A172 (cell line): ENCODE measurements at places on chromosomes 13 and 19. TPM values are rescaled to one million over a fixed set of nuclear protein-coding genes. Genes with fewer than 3 reads are reported as not detected.

DNA sequence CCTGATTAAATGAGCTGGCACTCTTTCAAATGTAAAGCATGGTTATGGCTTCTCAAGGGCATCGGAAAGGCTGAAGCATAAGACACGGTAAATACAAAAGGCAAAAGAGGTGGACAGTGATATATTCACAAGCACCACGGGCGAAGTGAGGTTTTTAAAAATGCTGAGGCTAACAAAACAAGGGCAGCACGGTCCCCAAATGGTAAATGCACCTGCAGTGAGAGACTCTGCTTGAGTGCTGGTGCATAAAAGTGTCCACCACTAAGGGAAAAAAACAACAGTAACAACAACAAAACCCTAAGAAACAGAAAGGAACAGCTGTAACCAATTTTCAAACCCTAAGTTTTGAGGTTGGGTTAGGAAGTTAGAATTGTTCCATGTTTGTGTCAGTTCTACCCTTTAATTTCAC is 234.9 kb downstream of the PCDH9 start:
- DNase-seq = no peak

Gene RFX1
- 1.7 and 2.2 TPM in 2 replicates for total RNA-seq

Gene PGLYRP2
- not detected in 2 replicates for total RNA-seq

- no peak for DNase-seq
Measured at GRCh38 chr13:98112456-98112855, 30.4 kb upstream of the FARP1 start.

DNA sequence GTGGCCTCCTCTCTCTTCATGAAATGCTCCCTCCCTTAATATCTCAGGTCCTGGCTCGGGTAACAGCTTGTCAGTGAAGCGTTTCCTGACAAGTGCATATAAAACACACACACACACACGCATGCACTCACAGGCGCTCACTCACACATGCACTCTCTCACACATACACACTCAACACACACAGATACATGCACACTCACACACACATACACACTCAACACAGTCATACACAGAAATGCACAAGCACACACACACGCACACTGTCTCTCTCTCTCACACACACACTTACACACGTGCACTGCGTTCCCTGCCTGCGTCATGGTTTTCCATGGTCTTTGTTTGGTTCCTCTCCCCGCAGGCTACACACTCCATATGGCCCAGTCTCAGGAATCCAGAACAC is 344.1 kb downstream of the UQCRFS1 start:
- no peak for DNase-seq

GRCh38 chr13:61255040-61255796 is 160.4 kb downstream of the PCDH20 start:
- DNase-seq = peak; percentile 1

Gene CFAP97D2
- total RNA-seq = not detected in 2 replicates

- no peak for DNase-seq
Measured at GRCh38 chr13:98295371-98295770, 118.3 kb upstream of the RNF113B start.

Gene IL27RA
- total RNA-seq = 11.9 and 14.0 TPM in 2 replicates

- no peak for DNase-seq
Measured at GRCh38 chr19:35938282-35939224, 2.4 kb downstream of the LRFN3 start.

Gene MEF2B
- total RNA-seq = not detected in 2 replicates

DNA sequence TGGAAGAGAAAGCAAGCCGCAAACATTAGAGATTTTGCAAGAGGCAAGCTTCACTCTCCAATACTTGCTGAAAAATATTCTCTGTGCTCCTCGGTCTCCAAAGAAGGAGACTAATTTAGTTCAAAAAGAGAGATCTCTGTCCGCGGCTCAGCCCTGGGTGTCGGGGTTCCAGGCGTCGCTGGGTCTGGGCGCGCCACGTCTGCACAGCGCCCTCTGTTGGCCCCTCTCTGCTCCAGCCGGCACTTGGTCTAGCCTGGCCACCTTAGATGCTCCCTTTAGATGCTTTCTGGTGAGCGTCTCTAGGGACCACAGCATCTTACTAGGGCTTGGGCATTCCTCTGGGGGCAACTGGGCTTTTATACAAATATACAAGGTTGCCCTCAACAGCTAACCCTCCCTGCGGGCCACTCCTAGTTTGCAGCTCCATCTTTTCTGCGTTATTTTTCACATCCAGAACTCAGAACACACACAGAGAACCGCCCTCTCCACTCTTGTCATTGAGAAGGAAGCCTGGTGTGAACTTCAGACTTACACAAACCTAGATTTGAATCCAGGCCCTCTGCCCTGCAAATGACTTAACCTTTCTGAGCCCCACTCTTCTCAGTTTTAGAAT is 78.3 kb downstream of the CYSLTR2 start:
- DNase-seq = no peak

DNA sequence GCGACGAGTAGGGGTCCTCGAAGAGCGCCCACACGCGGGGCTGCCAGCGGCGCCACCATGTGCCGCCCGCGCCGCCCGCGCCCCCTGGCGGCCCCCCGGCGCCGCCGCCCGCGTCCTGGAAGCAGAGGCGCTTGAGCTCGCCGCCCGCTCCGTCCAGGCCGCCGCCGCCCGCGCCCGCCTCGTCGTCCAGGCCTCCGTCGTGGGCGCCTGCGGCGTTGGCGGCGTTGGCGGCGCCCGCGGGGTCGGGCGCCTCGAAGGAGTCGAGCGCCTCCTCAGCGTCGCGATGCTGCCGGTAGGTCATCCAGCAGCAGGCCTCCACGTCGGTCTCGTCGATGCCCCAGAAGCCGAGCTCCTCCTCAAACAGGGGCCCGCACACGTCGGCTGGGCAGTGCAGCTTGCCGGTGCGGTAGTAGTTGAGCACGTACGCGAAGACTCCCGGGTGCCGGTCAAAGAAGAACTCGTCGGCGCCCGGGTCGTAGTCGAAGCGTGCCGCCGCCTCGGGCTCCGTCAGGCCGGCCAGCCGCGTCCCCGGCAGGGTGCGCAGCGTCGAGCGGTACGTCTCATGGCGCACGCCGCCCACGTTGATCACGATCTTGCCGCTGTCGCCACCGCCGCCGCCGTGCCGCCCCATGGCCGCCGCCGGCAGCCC is 829 bp downstream of the KCNC3 start:
- DNase-seq = no peak

Gene ACP7
- total RNA-seq = 0.03 and 0.31 TPM in 2 replicates

DNA sequence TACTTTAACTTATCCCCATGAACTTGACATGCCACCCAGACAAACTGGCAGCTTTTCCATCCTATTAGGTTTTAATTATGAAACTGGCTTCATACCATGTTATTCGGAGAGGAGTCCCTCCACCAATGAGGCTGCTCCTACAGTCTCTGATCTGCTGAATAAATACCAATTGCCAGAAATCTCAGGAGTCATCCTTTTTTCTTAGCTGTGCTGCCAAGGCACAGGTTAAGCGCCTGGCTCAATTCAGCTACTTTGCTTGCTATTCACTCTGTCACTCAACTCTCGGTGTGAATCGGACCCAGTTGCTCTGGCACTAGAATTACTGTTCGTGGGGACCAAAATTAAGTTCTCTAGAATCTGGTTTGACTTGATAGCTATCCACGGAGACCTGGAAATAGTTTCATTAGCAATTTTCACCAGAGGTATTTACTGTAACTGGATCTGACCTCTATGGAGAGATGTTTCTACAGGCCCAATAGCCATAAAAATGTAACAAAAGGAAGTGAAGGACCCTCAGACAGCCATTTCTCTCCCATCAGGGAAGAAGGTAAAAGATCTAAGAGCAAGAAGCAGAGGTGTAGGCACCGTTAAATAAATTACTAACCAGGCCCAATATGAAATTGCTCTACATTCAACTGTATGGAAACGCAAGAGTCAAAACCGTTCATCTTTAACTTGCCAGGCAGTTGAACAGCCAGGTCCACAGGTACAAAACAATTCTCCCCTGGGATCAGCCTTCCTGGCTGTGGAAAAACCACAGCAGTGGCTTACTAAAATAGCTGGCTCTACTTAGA is 5.4 kb downstream of the ZC3H4 start:
- DNase-seq = no peak

DNA sequence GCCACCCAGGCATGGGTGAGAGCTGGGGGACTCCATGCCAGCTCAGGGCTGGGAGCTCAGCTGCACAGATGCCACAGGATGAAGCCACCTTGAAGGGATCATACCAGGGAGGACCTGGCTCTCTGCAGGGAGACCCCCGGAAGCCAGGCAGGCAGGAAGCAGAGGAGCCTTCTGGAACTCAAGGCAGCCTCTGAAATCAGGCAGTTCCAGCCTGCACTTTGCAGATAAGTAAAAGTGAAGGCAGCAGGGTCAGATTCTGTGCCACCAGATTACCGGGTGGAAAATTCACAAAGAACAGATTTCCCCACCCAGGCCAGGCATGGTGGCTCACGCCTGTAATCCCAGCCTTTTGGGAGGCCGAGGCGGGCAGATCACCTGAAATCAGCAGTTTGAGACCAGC is 2.5 kb downstream of the TMEM259 start:
- DNase-seq = no peak

DNA sequence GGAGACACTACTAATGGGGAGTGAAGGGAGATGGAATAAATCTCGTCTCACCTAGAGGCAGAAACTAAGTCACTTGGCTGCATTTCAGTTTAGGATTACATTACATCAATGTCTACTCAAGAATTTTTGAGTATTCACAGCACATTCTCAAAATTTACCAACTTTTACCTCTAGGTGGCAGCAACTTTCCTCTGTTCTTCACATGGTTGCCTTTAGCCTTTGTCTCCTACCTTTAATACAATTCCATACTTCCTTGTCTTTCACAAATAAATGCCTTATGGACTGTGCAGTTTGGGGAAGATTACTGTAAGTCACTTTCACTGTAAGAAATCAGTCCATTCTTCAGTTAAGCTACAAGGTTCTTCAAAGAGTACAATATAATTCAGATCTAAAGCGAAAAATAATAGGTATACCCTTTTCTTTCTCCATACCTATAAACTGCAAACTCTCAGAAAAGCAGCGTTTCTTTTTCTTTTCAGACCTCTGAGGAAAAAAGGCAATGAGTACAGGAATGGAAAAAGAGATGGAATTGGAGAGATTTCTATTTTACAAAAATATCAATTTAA is 379.4 kb downstream of the KLF12 start:
- peak; percentile 48 for DNase-seq

Gene BRSK1
- 11.6 and 12.8 TPM in 2 replicates for total RNA-seq
